ENCODE measurements at places on chromosomes 4 and X. TPM values are rescaled to one million over a fixed set of nuclear protein-coding genes. Genes with fewer than 3 reads are reported as not detected.

The IL13RA2 gene
- total RNA-seq = not detected

DNA sequence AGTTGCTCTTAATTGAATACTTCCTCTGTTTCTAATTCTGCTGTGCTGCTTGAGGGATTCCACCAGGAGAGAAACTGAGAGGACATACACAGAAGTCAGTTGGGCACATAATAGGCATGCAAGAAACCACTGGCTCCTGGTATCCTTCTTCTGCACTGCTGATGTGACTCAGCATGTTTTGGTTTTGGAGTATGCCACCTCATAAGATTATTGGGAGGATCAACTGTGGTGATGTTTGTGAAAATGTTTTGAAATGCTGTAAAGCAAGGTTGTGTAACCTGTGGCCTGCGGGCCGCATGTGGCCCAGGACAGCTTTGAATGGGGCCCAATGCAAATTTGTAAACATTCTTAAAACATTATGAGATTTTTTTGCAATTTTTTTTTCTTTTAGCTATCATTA lies 119.6 kb downstream of the GATB start:
- DNase-seq = no peak

DNA sequence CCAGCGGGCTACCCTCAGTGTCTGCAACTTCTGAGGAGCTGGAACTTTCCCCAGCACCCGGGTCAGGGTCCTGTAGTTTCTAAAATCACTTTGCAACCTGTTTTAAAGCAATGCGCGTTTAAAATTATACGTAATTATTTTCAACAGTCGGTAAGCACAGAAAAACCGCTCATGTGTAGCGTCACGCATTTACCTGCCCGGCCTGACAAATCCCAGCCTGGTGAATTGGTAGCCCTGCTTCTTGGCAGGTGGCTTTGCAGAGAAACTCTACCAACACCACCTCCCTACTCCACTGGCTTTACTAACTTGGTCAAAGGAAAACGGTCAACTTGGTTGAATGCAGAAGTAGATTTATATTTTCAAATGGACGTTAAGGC lies 640 bp downstream of the BANK1 start:
- no peak for DNase-seq

- no peak for DNase-seq
Measured at GRCh38 chr4:73055241-73055897, 14.1 kb downstream of the COX18 start.

- no peak for DNase-seq
Measured at GRCh38 chr4:3642056-3642630, 109.9 kb upstream of the LRPAP1 start.

- no peak for DNase-seq
Measured at GRCh38 chrX:134738445-134738844, 80.2 kb upstream of the PLAC1 start.

DNA sequence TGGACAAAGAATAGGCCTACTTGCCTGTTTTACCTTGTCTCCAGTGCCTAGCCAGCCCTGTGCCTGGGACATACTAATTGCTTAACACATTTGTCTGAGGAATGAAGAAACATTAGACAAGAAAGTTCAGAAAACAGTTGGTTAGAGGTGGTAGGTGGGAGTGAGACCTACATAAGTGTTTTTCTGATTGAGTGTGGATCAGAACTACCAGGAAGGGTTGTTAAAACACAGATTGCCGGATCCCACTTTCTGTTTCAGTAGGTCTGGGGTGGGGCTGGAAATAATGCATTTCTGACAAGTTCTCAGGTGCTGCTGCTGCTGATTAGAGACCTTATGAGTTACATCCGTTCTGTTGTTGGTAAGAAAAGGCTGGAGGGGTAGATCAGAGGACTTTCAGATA lies 5.7 kb upstream of the JADE1 start:
- DNase-seq = no peak

The MAGEA11 gene
- not detected for total RNA-seq

GRCh38 chrX:5305452-5305851 lies 923.2 kb downstream of the NLGN4X start:
- DNase-seq = no peak

- DNase-seq = no peak
Measured at GRCh38 chr4:143482840-143483239, 30.7 kb upstream of the SMARCA5 start.

- DNase-seq = no peak
Measured at GRCh38 chr4:5785806-5786680, 75.0 kb downstream of the EVC start.

GRCh38 chr4:39429476-39430334 lies 23.0 kb downstream of the KLB start:
- no peak for DNase-seq

The RPS6KA6 gene
- 19.7 TPM for total RNA-seq

DNA sequence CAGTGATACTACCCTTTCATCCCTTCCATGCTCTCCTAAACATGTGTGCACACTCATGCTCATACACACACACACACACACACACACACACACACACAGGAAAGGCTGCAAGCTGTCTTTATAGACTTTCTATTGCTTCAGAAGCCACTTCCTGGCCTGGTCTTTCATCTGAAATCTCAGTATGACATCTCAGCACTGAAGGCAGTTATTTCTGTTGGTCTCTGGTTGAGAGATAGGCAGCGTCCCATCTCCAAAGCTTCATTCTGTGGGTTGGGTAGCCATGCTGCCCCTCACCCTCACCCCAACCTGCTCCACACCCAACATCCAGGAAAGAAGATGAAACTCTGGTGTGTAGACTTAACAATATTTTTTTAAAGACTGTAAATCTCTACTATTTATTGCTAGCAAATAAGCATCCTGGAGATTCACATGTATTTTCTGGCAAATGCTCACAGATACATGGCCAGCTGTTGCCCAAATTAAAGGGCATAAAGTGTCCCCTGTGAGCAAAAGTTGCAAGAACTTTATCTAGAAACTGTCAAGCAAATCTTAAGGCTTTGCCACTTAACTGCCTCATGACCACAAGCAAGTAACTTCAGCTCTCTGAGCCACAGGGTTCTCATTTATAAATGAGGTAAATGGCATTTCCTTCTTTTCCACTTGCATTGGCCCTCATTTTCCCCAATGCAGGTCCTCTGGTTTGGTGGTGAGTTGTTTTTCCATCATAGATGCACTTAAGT lies 189.8 kb upstream of the AFF2 start:
- DNase-seq = no peak

DNA sequence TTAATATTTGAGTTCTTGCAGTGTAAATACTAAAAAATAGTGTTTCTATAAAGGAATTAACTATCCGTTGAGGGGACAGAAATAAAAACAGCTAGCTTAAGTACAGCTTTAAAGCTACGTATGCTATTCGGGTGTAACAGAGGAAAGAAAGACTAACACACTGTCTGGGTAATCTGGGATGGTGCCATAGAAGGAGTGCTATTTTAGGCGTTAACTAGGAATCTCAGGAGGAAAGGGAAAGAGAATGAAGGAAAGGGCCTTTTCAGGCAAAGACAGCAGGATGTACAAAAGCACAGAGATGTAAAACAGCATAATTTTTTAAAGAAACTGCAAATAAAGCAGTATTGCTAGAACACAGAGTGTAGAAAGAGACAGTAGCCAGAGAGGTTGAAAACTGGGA lies 161.8 kb downstream of the RAP1GDS1 start:
- DNase-seq = no peak

GRCh38 chrX:111847491-111848133 lies 28.4 kb upstream of the TRPC5OS start:
- no peak for DNase-seq

DNA sequence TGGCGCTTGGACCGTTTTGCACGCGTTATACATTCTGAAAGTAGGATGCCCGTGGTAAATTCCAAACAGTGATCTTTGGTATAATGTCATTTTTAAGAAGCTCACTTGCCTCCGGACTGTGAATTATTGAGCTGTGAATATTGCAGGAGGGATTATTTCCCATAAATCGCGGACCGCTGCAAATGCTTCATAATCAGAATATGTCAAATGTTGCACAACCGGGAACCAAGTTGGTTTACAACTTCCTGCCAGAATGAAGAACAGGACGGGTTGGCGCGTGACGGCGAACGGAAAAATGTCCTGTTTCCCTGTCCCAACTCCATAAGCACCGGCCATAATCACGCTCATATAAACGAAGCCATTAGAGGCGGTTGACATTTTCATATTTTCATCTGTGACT lies 67.6 kb downstream of the SHOX start:
- no peak for DNase-seq

GRCh38 chr4:41613386-41613785 lies 75.4 kb downstream of the LIMCH1 start:
- no peak for DNase-seq

DNA sequence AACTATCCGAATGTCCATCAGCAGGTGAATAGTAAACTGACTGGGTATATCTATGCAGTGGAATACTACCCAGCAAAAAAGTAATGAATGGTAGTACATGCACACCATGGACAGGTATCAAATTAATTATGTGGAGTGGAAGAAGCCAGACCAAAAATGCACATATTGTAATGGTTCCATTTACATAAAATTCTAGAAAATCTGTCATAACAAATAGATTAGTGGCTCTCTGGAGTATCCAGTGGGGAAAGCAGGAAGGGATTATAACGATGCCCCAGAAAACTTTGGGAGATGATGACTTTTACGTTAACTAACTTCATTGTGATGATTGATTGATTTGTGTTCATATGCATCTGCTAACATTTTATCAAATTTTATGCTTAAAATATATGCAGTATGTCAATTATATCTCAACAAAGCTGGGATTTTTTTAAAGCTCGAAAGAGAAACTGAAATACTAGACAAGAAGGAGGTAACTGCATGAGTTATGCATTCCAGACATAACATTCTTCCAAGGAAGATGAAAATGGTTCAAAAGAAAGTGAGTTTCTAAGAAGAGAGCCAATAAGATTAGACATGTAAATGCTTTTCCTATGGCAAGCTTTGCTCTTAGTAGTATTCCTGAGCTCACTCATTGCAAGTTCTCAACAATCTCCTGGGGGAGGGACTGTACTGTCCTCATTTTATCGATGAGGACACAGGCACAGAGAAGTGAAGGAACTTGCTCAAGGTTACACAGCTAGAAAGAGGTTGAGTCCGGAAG lies 58.6 kb upstream of the MSX1 start:
- DNase-seq = no peak

GRCh38 chrX:78116766-78117165 lies 12.7 kb downstream of the PGK1 start:
- DNase-seq = no peak

DNA sequence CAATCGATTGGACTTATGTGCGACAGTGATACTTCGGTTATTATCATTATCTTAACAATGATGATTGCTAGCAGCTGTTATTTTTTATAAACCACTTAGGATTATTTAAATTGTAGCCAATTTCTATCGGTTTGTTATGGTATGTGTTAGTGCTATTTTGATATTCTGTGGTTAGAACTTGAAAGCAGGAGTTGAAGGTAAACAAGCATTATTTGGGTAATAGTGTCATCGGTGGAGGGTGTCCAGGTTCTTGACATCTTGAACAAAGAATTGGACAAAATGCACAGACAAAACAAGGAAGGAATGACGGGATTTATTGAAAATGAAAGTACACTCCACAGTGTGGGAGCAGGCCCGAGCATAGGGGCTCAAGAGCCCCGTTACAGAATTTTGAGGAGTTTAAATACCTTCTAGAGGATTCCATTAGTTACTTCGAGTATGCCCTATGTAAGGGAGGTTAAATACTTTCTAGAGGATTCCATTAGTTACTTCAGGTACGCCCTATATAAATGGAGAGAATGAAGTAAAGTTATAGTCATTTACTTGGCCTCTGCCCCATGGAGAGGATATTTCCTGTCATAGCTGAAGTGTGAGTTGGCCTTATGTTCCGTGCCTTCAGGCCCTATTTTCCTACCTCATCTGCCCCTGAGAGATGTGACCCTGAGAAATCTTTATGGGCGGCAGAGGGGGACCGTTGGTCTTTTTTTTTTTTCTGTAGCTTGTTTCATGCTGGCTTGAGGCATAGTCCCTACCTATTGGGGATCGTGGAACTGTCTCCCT lies 13.1 kb downstream of the MOB1B start:
- no peak for DNase-seq

DNA sequence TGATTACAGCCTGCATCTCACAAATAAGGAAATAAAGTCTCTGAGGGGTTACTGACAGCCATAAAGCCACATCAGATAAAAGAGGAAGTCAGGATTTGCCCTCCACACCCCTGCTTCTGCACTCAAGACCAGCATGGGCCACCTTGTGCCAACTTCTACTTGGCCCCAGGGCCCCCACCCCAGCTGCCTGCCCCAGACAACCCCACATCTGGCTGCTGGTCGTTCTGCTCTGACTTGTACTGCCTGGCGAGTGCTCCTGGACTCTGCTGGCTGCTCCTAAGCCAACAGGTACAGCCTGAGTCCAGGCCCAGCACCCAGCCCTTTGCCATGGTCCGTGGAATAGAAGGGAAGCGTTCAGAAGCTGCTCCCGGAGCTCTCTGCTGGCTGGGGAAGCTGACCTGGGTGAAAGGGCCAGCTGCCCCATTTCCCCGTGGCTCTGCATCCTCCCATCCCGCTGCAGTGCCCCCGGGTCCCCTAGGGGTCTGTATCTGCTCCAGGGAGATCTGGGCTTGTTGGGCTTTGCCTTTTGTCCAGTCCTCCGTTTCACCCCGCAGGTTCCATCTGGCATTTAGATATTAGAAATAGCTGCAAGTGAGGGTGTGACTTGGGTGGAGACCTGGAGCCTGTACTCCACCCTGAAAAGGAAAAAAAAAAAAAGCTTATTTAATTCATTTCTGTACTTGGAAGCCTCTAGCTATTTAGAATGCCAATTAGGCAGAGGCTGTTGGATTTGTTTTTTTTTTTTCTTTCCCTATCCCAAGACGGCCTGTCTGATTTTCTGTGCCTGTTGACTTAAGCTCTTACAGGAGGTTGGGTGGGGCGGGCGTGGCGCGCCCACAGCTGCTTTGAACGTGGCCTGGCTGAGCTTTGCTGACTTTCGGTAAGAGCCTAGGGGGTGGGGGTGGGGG lies 194.7 kb downstream of the PTTG2 start:
- no peak for DNase-seq

DNA sequence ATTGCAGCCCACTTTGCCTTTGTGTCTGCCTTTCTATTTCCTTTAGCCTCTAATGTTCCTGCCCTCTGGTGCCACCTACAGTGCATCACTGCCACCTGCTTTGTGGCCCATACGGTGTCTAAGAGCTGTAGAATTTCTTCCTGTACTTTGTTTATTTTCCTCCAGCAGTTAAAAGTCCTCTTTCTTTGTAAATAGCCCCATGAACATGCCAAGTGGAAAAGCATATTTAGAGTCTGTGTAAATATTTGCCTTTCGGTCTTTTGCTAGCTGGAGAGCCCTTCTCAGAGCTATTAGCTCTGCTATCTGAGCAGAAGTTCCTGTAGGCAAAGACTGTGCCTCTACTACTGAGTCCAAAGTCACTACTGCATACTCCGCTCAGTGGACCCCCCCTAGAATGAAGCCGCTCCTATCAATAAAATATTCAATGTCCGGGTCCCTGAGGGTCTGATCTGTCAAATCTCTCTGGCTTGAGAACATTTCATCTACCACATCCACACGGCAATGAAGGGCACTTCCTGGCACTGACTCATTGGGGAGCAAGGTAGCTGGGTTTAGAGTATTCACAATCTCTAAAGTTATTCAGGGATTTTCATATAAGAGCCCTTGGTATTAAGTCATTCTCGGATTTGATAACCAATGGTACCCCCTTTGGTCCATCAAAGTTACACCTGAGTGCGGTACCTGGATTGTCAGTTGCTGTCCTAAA lies 36.3 kb downstream of the SULT1E1 start:
- DNase-seq = no peak

- no peak for DNase-seq
Measured at GRCh38 chr4:54937501-54937900, 187.9 kb downstream of the KDR start.

Measured in progenitor cell of endocrine pancreas (in vitro differentiated cells).